ENCODE measurements at places on chromosomes 2 and 18.

DNA sequence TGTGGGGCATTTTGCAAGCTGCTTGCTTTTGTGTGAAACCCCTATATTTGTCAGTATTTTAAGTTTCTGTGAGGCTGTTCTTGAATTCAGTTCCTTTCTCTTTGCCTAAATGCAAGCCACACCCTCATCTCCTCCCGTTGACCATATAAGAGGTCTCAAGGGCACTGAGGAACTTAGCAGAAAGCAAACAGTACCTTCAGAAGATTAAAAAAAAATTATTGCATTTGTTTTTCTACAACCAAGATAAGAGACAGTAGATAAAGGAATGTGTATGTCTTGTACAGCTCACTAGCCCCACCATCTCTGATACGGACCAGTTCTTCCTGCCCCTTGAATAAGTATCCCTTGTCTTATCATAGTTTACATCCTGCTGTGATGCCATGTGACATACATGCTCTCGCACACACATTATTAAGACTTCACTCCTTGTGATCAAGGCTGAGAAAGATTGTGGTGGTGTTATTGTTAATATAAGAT, 64.2 kb downstream of the NPAS2 start:
- DNase-seq, result no peak

DNA sequence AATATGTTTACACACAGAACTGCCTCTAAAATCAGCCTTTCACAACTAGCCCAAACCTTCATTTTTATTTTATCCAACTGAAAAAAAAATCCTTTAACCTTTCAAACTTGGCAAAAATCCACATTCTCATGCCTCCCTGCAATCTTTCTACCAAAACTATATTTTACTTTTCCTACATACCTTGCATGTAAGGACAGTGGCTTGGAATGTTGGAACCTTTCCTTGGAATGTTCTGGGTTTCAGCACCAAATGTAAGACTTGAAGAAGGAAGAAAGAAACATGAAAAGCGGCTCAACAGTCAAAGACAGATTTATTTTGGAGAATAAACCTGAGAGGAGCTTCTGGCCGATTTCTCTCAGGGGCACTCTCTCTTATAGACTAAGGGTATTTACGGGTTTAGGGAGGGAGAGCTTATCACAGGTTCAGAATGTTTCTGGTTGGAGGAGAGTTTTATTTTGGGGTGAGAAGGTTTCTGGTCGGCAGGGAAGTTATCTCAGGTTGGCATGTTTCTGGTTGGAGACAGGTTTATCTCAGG, 79.7 kb downstream of the RRM2 start:
- no peak for DNase-seq

DNA sequence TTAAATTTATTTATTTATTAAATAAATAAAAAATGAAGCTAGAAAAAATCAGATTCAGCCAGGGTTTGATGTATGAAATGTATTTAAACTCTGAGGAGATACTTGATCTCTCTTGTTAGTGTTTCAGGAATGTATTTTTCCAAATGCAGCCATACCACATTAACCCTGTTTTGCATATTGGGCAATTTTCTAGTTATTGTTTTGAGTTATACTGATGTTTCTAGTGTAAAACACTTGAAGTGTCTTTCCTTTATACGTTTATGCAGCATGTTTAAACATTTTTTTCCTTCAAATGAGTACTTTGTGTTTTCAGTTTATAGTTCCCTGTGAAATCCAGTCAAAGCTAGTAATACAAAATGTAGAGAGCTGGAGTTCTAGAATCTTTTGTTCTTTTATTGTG, 69.9 kb downstream of the WDR7 start:
- DNase-seq, result no peak

DNA sequence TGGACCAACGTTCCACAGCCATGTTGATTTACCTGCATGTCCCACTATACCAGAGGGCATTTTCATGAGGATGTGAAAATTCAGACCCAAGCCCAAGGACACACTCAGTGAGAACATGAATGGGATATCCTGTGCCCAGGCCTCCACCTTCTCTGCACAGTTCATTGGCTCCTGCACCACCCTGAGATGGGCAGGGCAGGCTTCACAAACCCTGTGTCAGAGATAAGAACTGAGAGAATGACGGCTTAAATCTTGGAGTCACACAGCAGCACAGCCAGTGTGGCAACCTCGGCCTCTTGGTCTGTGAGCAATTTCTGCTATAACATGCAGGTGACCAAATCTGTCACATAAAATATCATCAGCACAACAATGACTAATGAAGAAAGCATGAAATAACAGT, 71.9 kb downstream of the UXS1 start:
- no peak for DNase-seq

DNA sequence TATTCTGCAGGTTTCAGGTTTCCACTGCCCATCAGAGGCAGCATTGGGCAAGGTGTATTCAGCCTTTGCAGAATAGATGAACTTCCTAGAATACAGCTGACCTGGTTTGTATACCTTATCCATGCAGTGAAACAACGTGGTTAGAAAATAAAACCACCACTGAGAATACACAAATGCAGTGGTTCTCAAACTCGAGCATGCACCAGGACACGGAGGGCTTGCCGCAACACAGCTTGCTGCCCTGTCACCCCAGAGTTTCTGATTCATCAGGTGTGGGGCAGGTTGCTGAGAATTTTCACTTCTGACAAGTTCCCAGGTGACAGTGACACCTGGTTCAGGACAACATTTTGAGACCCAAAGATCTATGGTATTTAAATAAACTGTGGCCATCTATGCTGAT, 23.4 kb upstream of the C1D start:
- no peak for DNase-seq

- no peak for DNase-seq
These were observed 247.6 kb downstream of the DYM start for GRCh38 chr18:49212819-49213218.

DNA sequence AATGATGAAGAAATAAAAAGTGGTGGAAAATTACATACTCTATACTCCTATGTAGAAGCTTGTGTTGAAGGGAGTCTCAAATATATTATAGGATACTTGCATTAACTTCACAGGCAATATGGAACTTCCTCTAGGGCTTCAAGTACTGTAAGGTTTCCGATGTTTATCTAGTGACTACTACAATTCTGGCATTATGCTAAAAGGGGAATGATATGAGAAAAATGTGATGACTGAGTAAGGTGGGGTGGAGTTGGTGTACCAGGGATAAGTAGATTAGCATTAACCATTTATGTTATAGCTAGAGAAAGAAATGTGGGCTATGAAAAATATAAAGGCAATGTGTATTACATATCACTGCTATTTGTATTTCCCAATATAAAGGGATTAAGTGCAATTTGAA, 229.5 kb downstream of the DCC start:
- DNase-seq, result no peak

DNA sequence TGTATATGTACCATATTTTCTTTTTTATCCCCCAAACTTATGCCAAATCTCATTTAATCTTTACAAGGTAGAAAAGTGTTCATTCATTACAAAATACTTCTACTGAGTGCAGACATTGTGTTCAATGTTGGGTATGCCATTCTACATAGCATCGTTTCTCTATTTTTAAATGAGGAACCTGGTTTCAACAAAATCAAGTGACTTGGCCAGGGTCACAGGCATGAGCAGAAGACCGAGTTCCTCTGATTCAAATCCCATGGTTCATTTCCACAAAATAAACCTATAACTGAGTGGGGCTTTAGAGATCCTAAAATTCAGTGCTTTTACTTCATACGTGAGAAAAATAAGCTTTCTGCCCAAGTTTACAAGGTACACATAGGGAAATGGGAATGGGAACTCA, 81.4 kb upstream of the RASGRP3 start:
- DNase-seq, result no peak

DNA sequence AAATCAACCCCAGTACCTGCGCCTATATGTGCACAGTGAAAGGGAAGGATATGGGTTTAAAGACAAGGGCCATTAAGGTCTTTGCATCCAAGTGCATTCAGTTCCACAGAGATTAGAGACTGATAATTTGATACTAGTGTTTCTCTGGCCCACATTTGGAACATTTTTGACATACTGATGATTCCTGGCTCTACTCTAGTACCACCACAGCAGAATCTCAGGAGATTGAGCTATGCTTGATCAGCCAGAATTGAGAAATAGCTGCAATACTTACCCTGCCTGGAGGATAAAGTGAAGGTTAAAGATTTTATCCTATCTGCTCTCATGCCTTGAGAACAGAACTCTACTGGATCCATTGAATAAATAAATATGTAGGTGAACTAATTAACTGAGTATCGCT, 1267.8 kb downstream of the SUCLG1 start:
- DNase-seq, result no peak

DNA sequence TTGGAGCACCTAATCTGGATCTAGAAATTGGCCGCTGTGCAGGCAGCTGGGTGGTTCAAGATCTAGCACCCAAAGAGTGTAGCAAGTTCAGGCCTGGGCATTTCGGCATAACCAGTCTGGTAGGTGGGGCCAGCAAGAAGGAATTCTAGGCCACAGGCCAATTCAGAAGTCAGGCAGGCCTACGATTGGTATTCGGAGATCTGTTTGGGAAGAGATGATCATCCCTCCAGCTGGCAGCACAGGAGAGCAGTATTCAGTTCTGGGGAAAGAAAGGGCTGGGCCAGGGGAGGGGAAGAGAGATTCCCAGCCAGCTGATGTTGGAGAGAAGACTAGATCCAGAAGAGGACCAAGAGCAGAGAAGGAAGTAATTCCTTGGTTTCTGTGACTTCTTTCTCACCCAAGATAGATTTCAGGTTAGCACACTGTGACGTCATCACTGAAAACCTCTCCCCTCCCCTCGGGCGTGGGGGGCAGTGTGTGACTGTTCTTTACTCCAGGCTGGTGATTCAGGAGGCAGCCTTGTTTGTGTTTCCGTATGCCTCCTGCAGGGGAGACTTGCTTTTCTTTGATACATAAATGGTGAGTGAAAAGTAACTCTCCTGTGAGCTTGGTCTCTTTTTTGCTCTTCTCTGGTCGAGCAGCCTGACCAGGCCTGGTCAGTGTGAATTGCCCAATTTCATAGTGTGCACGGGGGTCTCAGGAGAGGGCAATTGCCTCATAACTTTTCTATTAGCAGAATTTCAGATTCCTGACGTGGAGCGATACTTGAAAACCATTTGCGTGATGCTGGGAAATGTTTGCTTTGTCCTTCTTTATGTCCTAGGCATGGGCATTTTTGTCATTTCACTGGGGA, 61.1 kb downstream of the MEIS1 start:
- DNase-seq, result no peak

DNA sequence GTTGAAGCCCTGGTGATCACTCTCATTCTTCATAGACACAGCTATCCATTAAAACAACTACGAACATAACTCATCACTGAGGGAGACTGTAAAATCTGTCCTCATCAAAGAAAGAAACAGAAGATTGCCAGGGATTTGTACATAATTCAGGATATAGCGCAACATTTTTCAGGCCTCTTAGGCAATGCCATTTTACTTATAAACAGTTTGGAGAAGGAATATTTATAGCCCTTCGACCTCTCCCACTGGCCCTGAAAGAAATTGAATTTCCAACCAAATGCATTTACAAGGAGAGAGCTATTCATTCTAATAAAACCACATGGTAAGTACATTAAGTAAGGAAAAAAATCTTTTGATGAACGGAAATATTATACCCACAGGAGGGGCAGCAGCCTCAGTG, 295.0 kb downstream of the RAD51AP2 start:
- DNase-seq, result no peak

DNA sequence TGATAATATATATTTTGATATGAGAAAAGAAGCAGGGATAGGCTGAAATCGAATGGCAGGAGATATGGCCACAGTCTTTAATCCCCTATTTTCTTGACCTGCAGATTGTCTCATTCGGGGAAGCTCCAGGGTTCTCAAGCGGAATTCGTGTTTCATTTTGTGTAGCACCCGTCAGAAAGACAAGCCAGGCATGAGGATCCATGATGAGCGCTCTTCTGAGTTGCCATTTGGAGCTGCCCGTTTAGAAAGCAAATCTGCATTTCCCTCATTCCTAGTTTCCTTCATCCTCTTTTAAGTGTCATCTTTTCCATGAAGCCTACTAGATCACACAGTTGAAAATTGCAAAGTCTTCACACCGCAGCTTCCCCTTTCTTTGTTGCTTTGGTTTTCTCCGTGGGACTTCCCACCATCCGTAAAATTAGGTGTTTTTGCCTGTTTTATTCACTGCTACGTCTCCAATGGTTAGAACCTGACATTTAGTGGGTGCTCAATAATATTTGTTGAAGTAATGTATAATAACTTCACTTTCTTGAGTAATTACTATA, 16.9 kb downstream of the HNMT start:
- no peak for DNase-seq

DNA sequence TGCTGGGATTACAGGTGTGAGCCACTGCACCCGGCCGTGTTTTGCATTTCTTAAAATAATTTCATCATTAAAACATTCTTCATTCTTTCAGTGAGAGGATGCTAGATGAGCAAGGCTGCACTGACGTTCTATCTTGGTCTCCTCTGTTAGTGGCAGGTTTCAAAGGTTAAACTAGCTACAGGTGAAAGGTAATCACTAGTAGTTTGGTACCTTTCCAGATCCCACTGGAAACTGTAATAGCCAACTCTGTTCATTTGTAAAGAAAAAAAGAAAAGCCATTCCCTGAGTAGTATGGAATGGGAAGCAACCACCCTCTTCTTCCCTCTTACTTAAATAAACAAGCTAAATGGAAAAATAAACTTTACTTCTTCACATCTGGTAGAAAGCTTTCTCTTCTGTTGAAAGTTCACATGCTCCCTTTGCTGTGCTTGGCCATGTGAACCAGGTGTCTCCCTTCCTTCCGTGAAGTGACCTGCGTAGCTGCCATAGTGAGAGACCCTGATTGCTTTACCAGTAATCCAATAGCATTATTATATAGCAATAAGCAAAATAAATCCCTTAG, 94.0 kb downstream of the GREB1L start:
- no peak for DNase-seq

DNA sequence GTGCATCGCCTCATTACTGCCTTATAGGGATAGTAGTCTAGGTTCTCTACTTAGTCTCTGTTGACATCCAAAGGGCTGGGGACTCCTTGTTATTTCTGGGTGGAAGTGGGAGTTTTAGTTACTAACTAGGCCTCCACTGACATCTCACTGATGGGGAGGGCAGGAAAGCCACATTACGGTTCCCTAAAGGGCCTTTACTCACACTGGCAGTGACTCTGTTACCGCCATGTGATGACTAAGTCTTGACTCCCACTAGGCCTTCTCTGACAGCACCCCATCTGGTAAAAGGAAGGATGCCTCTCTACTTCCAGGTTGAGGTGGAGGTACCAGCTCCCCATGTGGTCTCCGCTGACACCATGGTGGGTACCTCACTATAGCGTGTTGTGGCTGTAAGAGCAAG, 14.0 kb upstream of the BCL2L11 start:
- DNase-seq, result no peak

- no peak for DNase-seq
These were observed 899 bp downstream of the RAX start for GRCh38 chr18:59272221-59272888.

DNA sequence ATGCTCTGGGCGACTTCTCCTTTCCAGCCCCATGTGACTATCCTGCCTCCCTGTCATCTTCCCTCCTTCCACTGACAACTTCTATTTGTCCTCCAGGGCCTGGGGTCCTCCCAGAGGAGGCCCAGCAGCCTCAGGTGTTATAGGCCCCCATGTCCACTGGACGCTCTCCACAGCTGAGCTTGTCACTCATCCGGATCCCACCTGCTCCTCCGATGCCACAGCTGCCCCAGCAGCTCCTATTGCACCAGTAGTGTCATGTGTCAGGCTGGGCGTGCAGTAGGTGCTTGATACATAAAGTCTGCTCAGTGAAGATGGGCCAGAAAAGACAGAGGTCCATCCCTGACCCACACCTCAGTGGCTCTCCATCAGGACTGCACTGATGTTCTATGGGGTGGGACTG, 305.7 kb upstream of the MYT1L start:
- DNase-seq, result no peak

- no peak for DNase-seq
These were observed 39.7 kb upstream of the SEMA4C start for GRCh38 chr2:96909611-96910021.

- no peak for DNase-seq
These were observed 84.4 kb upstream of the DYNAP start for GRCh38 chr18:54506516-54507261.

Measured in activated T-helper 1 cell treated with Interleukin-2 at 50 U/mL for 16 hours (primary cell).